NCI-H774 (cell line): ENCODE measurements at places on chromosomes 1 and 21.

- no peak for DNase-seq
Measured at GRCh38 chr1:158333405-158334155, 2.2 kb upstream of the CD1B start.

- DNase-seq = no peak
Measured at GRCh38 chr1:181344091-181344490, 139.2 kb upstream of the CACNA1E start.

DNA sequence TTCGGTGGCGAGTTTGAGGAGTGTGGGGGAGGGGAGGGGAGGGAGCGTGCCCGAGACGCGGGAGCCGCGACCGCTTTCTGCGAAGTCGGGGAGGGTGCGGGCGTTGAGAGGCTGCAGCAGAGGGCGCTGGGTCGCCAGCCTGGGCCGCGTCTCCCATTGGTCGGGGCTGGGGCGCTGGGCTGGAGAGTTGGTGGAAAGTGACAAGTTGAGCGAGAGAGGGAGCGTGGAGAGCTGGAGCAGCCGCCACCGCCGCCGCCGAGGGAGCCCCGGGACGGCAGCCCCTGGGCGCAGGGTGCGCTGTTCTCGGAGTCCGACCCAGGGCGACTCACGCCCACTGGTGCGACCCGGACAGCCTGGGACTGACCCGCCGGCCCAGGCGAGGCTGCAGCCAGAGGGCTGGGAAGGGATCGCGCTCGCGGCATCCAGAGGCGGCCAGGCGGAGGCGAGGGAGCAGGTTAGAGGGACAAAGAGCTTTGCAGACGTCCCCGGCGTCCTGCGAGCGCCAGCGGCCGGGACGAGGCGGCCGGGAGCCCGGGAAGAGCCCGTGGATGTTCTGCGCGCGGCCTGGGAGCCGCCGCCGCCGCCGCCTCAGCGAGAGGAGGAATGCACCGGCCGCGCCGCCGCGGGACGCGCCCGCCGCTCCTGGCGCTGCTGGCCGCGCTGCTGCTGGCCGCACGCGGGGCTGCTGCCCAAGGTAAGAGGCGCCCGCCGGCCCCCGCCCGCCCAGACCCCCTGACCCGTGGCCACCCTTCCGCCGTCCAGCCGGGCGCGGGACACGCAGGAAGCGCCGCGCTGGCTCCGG lies at the start of gene ROR1:
Gene ROR1 (plus strand): TSS at position 203 of the 802 bp plus-strand sequence.
- peak; percentile 77 for DNase-seq

- DNase-seq = no peak
Measured at GRCh38 chr1:218292515-218292914, 7.4 kb downstream of the RRP15 start.

- no peak for DNase-seq
Measured at GRCh38 chr1:192609110-192610079, 26.6 kb upstream of the RGS13 start.

DNA sequence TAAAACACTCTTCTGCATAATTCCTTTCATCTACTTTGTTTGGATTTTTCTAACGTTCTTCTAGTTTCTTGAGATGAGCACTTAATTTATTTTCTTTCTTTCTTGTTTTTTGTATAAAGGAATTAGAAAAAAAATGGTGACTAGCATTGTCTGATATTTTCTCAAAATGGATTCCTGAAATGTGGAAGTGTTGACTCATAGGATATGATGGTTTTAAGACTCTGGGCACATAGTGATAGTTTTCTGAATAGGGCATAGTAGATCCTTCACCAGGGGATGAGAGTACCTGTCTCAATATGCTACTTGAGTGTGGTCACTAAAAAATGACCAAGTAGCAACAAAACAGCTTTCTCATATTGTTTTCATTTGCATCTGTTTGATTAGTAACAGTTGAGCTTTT lies 100.9 kb downstream of the PEX14 start:
- no peak for DNase-seq

GRCh38 chr21:21156957-21157356 lies 158.7 kb downstream of the NCAM2 start:
- DNase-seq = no peak

DNA sequence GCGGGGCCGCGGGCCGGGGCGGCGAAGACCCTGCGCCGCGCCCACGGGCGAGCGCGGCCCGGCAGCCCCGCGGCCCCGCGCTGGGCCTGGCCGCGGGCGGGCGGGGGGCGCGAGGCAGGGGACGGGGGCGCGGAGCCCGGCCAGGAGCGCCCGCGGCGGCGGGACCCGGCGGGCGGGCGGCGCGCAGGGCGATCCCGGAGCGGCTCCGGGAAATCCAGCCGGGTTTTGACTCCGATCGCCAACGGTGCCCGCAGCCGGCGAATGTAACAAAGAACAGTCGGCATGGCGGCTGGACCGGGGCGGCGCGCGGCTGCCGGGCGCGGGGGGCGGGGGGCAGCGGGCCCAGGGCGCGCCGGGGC lies 334 bp downstream of the PRDM15 start:
- DNase-seq = peak; percentile 48

DNA sequence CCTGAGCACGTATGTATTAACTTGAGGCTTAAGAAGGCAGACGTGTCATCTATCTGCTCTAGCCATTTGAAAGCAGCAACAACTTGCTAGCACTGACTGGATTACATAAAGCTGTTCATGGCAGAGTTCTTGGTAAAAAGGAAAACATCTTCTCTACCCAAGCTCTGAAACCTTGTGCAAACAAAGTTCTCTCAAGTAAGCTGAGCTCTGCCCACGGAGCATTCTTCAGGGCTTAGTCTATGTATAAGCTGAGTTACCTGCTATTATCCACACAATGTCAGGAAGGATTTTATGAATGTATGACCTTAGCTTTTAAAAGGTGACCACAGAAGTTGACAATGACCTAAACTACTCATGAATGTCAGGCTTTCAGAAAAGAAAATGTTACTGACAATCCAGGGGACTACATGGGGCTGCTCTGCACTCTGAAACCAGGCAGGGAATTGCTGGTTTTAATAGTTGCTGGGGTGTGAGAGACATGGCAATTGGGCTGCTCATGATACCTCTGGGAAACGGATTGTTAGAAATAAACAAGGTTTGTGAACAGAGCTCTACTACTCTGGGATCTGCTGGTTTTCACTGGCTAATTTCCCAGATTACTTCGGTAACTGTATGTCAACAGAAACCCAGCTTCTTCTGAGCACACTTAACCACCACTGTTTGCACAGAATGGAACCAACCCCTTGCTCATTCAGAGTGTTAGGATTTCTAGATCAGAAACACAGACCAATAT lies 29.6 kb upstream of the CCN1 start:
- no peak for DNase-seq

- DNase-seq = no peak
Measured at GRCh38 chr1:57142999-57143398, 177.2 kb upstream of the C8B start.

GRCh38 chr1:181312946-181313345 lies 170.4 kb upstream of the CACNA1E start:
- no peak for DNase-seq
